Stimulated activated CD4-positive, alpha-beta T cell treated with anti-CD3 and anti-CD28 coated beads, Interleukin-1b, Interleukin-23, amount 100 ng/mL, for 24 hours (primary cell): ENCODE measurements at places on chromosomes 7 and 10.
A peak's percentile ranks its signal among the peaks of the same experiment; 100 is the strongest.

DNA sequence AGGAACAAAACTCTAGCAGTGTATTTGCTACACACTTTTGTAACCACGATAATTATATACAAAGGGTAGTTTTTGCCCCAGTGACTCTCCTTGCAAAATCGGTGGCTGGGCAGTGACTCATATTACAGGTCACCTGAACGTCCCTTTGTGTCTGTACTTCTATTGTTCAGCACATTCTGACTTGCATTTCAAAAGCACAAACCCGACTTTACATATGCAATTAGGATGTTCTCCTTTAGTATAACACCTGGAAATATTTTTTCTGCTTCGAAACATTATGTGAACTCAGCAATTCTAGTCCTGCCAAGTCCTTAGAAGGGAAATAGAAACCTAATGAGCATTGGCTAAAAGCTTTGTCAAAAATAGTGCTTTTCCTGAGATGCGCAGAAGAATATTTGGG, 6.0 kb downstream of the PRR15 start:
- no peak for DNase-seq

DNA sequence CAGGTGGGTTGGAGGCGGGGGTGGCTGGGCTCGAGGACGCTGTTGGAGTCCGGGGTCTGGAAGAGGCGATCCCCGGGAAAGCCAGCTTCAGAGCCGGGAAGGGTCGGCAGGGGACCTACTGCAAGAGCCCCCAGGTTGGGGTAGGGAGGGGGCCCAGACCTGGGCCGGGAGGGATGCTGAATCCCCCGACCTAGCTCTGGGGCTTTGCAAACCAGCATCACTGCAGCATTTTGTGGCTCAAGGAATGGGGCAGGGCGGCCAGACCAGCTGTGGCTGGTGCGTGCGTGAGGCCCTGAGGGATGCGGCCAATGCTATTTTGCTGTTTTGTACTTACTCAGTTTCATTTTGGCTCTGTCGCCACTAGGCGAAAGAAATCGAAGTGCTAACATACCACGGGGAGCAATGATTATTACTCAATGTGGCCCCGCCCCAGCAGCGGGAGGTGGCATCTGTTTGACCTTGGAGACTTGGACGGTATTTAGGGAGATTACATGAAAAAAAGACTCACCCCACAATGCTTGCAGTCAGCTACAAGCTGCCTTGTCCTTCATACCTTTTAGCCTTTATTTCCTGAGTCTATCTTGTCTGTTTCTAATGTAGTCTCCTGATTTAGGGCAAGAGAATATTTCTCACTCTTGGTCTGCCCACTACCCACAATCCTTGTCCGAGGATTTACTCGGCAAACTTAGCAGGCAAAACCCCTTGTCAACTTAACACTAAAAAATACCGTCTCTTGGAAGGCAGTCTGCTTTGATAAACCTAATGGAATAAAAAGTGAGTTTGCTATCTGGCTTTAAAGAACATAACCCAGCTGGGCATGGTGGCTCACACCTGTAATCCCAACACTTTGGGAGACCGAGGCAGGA, 16.2 kb downstream of the HSPB1 start:
- DNase-seq, result peak; percentile 62

GRCh38 chr10:43952760-43953159, 304.1 kb upstream of the ZNF32 start:
- no peak for DNase-seq

DNA sequence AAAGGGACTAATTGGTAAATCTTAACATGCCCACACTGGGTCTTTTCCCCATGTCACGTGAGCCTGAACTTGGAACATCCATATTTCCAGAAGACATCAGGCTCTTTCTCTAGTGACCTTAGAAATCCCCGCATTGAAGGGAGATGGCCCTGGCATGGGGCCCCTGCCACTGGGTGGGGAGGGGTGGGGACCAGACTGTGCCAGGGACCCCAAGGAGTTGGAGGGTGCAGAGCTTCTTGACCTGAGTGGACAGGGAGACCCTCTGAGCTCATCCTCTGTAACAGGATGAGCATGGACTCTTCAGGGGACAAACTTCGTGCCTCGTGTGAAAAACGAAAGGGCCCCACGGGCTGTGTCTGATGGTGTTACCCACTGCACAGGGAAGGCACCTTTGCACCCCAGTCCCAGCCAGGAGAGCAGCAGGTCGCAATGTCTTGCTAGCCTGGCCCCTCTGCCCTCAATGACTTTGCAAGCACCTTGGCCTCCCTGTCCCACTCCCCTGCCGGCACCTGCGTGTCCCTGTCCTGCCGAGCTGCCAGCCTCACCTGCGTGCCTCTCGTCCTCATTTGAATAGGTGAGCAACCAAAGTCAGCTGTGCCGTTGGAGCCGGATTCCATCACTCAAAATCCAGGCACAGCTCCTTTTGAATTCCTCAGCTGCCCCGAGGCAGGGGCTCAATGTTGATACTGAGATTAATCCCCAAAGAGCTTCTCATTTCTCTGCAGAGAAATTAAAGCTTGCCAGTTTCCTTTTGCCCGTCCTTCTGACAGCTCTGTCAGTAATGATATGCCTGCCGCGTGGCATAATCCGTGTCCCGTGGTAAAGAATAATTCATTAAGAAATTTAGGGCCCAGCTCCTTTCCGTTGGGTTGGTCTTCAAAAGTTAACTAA, 234.9 kb downstream of the EBF3 start:
- DNase-seq, result no peak

- DNase-seq, result no peak
Measured at GRCh38 chr10:93941606-93942005, 47.8 kb downstream of the SLC35G1 start.

GRCh38 chr7:137094-137891, 55.1 kb upstream of the FAM20C start:
- DNase-seq, result no peak

- no peak for DNase-seq
Measured at GRCh38 chr10:129179245-129179971, 287.6 kb upstream of the MGMT start.

DNA sequence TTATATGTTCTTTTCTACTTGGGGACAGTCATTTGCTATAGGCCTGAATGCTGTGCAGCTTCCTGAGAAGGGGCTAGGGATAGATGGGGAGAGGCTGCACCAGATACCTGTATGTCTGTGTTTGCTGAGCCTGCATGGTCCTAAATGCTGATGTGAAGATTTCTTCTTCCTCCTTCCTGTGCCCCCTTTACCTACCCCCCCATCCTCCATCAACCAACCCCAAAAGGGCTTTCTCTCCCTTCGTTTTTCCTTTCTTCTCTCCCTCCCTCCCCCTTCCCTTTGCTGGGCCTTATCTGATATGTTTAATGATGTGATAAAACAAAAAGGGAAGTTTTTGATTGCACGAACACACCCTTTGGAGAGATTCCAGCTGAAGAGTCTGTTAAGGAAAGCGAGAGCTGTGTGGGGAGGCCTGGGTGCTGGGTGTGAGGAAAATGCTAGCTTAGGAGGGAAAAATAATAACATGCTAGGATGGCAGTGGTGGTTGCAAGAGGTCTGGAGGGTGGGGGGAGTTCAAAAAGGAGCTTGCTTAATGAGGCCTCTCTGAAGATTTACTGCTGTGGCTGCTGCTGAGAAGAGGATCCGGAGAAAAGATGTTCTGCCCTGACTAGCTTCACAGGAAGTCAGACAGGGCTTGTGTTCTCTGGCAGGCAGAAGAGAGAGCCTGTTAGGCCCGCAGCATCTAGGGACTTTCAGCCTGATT, 101.8 kb downstream of the SAMD9 start:
- DNase-seq, result no peak

DNA sequence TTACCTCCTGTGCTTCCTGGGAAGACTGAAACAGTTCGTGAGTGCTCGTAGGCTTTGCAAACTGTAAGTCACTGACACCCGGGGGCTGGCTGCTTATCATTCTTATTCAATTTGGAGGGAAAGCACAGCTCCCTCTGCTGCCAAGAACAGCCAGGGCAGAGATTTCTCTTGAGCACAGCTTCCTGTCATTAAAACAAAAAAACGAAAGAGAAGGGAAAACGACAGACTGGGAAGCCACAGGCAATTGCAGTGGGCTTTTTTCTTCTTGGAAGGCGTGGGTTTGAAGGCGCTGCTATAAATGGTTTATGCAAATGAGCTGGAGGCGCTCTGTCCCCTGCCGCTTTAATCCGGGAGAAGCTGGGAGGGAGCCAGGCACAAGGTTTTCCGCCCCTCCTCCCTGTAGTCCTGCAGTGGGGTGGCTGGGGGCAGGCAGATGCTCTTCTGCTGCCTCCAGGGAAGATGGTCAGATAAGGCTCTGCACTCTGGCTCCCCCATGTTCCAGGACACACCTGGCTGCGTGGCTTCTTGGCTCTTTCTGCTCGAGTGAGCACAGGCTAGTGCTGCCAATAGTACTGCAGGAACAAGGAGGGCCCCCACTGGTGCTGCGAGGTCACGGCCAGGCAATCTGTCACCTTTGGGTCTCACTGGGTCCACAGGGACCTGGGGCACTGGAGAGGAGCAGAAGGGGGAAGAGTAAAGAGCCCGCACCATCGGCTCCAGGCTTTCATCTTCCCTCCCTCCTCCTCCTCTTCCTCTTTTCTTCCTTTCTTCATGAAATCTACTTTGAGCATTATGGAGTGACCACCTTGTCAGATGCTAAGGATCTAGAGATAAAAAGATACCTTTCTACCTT, 49.5 kb downstream of the NEURL1 start:
- DNase-seq, result no peak

DNA sequence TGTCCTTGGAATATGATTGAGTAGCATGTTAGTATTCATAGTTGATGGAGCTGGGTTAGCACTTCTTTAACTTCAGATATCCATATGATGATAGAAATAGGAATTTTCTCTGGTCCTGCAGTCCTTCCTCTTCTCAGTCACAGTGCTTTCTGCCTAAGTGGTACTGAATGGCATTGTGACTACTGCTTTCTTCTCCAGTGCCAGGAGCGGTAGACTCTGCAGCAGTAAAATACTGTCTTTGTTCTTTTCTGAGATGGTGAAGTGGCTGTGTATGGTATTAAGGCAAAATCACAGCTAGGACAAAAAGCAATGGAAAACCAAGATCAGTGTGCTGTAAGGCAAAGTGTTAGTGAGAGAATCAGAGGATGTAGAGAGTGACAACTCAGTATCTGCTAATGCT, 46.6 kb downstream of the C1GALT1 start:
- DNase-seq, result no peak

DNA sequence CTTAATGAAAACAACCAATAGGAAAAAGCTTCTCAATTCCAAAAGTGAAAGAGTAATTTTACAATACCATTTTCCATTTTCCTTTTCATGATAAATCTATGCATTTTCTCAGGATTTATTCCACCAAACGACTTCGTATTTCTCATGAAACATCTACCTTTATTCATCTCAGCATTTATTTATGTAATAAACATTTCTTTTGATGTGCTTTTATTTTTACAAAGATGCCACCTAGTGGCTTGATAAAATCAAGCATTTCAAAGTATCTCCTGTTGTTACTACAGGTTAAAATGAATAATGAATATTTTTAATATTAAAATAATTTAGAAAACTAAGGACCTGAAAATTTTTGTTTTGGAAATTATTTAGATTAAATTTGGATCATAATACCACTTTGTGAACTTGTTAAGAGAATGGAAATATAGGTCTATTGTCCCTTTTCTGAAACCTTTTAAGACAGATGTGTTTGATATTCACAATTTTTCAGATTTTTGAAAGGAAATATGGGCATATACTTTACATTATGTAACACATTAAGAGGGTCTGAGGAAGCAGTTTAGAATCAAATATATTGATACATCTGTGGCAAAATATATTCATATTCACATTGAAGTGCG, 2.7 kb upstream of the IQUB start:
- DNase-seq, result no peak

DNA sequence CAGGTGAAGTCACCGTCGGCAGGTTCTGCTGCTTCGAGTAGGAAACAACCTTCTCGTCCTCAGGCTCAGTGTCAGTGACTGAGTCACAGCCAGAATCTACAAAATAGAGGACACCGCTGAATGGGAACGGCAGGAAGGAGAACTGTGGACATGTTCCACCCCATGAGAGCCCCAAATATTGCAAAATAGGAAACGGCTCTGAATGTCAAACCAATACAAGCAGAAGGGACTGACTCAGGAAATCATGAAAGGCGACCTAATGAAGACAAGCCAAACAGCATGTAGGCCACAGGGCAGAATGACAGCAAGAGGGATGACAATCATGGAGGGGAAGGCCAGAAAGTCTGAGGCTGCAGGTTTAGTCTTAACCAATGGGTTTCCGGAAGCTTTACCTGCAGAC, 63.5 kb downstream of the PIK3AP1 start:
- DNase-seq, result no peak

DNA sequence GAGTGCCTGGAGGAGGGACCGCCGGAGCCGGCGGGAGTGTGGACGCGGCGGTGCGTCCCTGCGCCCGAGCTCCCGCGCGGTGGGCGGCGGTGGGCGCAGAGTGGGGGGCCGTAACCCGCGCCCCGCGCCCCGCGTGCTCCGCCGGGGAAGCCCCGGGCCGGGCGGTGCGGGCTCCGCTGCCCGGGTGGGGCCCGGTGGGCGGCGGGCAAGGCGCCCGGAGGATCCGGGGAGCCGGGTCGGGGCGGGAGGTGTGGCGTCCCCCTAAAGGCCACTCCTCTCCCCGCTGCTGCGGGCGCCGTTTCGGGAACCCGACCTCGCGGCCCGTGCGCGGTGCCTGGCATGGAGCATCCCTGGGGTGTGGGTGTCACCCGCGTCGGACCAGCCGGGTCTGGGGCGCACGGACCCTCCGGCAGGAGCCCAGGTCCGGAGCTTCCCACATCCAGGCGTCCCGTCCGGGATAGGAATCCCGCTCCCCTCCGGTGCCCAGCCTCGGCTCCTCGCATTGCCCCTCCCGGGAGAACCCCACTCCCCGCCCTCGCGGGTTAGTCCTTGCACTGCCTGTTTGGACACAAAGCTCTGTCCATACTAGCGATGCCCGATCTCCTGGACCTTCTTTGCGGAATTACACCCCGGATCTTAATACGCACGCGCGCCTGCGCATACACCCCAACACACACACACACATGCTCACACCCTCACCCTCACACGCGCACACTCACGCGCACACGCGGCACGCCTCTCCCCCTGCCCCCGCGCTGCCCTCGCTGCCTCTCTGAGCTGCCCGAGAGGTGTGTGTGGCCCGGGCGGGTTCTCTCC, 723 bp downstream of the MTURN start:
- peak; percentile 33 for DNase-seq

GRCh38 chr7:132480534-132480933, 95.7 kb downstream of the PLXNA4 start:
- DNase-seq, result no peak

DNA sequence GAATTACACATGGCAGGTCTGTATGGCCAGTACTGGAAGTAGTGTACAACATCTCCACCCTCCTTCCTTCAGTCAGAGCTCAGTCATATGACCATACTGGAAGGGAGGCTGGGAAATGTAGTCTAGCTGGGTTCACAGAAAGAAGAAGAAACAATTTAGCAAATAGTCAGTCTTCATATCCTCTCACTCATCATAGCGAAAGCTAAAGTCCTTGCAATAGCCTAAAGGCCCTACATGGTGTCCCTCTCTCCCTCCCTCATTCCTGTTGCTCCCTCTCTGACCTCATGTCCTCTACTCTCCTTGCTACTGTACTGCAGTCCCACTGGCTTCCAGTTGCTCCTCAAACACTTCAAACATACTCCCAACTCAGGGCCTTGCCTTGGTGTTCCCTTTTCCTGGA, 4.3 kb upstream of the CALU start:
- no peak for DNase-seq

- DNase-seq, result no peak
Measured at GRCh38 chr7:46153951-46154787, 233.1 kb upstream of the IGFBP3 start.
